Activated CD4-positive, alpha-beta T cell treated with anti-CD3 and anti-CD28 coated beads, Interleukin-2, amount 50 U/mL, for 1 hour (primary cell): ENCODE measurements at places on chromosomes 11 and 22.

DNA sequence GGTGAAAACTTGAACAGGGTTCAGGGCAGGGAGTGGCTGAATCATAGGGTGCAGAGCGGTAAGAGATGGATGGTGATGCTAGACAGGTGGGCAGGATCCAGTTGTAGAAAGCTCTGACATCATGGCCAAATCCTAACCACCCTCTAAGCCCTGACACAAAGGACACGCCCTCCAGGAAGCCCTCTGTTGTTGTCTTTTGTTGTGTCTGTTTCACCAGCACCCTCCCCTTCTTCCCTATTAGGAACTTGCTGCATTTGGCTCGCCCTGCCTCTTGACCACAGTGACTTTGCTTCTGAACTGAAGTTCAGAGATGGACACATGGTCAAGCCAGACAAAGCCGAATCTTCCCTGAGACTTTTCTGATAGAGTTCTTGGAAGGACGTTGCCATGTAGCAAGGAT is 14.2 kb upstream of the APOL6 start:
- no peak for DNase-seq

GRCh38 chr22:46589871-46590271 is 30.3 kb upstream of the GRAMD4 start:
- DNase-seq = no peak

- peak; percentile 38 for DNase-seq
Measured at GRCh38 chr11:8168485-8169257, at the start of gene RIC3. Gene RIC3, minus strand, starts transcription at chr11:8169025. Its CDS starts 36 bp downstream, at chr11:8168989.

DNA sequence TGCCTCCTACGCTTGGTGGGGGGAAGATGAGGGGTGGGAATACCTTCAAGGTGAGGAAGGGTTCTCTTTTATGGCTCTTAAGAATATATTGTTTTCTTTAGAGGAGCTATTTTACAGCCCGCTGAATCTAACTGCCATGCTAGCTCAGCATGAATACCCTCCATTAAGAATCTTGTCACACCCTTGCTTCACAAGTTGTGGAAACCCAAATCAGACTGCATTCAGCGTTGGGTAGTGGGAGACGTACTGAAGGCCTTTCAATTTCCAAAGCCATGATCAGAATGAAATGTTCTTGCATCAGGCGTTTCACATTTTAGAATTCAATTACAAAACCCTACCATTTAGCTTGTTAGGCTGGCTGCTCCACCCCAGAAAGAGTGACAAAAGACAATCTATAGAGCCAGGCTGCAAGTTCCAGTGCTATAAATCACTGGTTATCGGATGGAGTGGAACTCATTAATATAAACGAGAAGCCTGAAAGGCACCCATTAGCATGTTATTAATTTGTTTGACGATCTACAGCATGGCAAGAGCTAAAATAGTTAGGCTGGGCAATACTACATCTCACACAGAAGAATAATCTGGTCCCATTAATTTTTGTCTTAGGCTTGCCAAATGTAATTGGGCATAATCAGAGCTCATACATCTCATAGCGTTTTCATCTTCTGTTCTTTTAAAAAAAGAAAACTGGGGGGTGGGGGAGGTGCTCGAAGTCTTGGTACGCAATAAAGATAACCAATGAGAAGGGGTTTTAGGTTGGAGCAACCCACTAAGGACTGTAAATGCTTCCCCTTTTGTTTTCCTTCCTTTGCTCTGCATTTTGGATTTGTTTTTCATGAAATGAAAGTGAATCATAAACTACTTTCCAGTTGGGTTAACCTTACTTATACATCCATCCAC is 57.5 kb downstream of the ABTB2 start:
- no peak for DNase-seq

GRCh38 chr22:46792061-46792796 is 29.8 kb downstream of the TBC1D22A start:
- DNase-seq = no peak

- DNase-seq = peak; percentile 24
Measured at GRCh38 chr11:60887556-60887955, 18.8 kb downstream of the PRPF19 start.

DNA sequence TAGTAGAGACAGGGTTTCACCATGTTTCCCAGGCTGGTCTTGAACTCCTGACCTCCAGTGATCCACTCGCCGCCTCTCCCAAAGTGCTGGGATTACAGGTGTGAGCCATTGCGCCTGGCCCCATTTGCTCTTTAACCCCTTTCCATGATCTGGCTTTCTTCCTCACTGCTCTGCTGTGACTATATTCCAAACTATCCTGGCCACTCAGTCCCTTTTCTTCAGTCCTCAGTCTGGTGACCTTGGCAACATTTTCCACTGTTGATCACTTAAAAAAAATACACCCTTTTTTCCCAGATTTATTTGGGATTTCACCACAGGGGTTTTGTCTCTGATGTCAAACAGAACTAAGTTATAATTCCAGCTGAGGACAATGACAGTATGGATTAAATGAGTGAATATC is 24.5 kb downstream of the MMP20 start:
- DNase-seq = no peak

GRCh38 chr22:24379536-24379935 is 47.9 kb upstream of the ADORA2A start:
- no peak for DNase-seq

DNA sequence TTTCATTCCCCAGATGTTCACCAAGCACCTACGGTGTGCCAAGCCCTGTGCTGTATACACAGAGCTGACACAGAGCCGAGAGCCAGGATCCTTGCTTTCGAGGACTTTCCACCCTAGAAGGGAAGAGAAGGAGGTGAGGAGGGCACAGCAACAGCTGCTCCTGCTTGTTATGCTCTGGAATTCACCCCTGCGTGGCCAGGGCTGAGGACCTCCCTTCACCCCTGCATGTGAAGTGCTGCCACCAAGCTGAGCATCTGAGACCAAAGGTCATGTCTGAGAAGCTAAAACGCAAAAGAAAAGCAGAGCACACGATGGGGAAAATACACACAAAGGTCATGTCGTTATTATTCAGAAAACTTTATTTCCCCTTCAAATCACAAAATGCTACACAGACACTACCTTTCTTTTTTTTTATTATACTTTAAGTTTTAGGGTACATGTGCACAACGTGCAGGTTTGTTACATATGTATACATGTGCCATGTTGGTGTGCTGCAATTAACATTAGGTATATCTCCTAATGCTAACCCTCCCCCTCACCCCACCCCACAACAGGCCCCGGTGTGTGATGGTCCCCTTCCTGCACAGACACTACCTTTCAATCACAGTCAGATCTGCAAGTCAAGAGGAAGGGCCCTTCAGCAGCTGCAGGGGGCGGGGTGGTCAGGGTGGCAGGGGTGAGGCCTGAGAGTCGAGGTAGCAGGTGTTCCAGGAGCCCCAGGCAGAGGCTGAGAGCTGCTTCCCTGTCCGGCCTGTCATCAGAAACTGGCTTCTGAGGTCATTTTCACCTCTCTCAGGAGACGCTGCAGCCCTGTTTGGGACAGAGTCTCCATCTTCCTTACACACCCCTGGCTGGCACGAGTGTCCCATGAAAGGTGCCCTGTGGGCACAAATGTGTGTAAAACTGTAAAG is 40.1 kb upstream of the PRR5 start:
- no peak for DNase-seq

- no peak for DNase-seq
Measured at GRCh38 chr22:49728570-49729271, 99.0 kb downstream of the BRD1 start.

DNA sequence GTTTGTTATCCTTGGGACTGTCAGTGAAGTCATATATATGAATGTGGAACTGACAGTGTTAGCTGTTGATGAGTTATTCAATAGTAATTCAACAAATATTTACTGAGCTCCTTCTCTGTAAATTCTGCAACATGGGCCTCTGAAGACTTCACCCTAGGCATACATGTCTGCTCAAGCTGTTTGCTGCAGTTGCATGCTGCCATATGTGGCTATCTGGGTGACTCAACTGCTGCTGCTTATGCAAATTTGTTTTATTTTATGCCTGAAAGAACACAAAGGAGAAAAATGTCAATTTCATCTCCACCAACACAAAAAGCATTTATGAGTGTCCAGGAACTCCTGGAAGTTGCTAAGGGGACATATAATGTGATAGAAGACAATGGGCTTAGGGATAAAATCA is 417.6 kb downstream of the AASDHPPT start:
- DNase-seq = no peak

- DNase-seq = no peak
Measured at GRCh38 chr11:61682906-61683675, 2.9 kb downstream of the DAGLA start.

GRCh38 chr11:115504276-115505158 is at the start of gene CADM1:
Gene CADM1, minus strand, starts transcription at chr11:115504415.
- DNase-seq = peak; percentile 74

- no peak for DNase-seq
Measured at GRCh38 chr22:24302591-24302990, 32.0 kb downstream of the SPECC1L start.

DNA sequence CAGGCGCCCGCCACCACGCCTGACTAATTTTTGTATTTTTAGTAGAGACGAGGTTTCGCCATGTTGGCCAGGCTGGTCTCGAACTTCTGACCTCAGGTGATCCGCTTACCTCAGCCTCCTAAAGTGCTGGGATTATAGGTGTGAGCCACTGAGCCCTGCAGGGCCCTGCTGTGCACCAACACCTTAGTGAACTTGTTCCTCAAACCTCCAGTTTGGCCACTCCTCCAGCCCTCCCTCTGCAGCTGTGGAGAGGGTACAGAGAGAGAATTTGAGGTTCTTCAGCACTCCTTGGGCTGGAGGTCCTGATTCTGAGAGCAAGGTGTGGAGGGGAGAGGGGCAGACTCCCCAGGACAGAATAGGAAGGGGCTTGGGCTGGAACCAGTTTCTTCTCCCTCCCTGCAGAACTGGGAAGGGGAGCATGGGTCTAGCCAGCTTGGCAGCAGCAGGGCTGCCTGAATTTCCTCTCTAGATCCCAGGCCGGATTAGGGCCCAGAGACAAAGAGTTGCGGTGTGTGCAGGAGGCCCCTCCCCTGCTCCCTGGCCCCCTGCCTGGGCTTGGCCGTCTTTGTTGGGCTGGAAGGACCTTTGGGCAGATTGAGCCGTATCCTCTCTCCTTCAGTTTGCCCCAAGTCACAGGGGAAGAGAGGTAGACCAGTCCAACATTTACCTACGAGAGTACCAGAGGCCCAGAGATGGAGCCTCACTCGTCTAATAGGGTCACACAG is 2.3 kb upstream of the PEX16 start:
- DNase-seq = no peak

DNA sequence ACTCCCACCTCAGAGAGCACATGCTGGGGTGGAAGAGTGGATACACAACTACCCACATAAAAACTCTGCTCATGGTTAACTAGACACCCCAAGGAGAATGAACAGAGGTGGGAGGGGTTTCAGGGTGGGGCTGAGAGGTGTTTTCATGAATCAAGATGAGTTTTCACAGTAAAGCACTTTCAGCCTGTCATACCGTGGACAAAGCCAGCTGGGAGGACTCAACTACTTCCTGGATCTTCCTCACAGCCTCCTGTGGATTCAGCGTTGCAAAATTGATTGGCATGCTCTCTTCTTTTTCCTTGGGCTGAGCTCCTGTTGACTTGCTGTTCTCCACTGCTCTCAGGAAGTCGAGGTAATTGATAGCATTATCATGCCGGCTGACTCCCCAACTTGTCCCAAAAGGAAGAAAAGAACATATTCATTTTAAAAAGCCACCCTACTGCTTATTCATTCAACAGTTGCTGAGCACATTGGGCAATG is 168.5 kb downstream of the MPPED1 start:
- no peak for DNase-seq

DNA sequence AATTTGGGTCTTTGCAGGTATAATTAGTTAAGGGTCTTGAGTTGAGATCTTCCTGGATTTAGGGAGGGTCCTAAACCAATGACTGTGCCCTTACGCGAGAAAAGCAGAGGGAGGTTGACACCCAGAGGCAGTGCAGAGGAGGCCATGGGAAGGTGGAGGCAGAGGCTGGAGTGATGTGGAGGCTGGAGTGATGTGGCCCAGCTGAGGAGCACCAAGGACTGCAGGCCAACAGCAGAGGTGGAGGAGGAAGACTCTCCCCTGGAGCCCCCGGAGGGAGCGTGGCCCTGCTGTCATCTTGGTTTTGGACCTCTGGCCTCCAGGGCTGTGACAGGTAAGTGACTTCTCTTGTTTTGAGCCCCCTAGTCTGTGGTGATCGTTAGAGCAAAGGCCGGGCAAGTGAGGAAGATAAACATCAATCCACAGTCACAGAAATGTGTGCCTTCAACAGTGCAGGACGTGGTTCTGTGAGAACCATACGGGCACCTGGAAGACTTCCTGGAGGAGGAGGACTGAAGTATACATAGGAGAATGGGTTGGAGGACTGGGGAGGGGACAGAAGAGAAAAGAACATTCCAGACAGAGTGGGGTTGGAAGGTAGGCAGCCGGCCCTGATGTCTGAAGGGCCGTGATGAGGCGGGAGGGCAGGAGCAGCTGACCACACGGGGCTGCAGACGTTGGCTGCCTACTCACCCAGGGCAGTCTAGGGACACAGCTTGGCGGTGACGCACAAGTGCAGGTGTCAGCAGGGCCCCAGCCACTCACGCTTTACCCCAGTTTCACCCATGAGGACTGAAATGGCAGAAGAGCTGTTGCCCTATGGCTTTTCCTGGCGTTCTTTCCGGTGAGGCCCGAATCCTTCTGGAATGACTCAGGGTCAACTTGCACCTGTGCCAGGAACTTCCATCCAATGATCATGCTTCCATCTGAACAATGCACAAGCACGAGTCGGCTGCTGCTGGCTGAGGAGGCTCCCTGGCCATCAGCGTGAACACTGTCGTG is 270.2 kb downstream of the CTTN start:
- DNase-seq = no peak

DNA sequence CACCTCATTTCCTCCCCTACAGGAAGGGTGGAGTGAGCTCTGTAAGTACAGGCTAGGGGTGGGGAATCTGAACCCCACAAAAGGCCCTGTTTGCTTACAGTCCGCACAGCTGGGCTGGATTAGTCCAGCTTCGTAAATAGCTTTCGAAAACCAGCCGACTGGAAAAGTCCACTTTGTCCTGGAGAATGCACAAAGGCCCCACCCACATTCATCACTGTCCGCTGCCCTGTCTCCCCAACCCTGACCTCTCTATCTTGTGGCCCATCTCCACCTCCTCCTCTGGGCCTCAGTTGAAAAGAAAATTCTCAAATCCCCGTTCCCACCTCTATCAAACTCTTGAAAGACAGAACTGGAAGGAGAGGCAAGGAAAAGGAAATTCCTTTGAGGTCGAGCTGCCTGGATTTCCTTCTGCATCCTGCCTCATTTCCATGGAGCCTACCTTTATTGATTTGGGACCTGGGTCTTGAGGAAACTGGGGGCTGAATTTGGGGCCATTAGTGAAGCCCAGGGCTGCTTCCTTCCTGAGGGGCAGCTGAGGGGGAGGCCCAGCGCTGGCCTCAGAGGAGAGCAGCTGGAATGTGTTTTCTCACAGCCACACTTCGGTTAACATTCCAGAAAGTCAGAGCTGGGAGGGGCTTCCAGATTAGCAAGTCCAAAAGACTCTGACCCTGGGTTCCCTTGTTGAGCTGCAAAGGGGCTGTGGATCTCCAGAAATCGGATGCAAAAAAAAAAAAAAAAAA is 147.6 kb downstream of the FBXO7 start:
- no peak for DNase-seq

DNA sequence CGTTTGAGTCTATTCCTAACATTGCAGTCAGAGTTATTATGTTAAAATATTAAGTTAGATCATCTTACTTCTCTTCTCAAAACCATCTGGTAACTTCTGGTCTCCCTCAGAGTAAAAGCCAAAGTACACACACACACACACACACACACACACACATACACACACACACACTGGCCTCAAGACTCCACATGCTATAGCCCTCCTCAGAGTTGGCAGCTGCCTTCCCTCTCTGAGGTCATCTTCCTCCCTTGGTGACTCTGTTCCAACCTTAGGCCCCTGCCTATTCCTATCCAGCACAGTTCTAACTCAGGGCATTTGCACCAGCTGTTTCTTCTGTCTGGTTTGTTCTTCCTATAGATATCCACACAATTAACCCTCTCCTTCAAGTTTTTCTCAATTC is 272.0 kb upstream of the SESN3 start:
- DNase-seq = no peak
